ENCODE measurements at places on chromosomes 12 and 14.

DNA sequence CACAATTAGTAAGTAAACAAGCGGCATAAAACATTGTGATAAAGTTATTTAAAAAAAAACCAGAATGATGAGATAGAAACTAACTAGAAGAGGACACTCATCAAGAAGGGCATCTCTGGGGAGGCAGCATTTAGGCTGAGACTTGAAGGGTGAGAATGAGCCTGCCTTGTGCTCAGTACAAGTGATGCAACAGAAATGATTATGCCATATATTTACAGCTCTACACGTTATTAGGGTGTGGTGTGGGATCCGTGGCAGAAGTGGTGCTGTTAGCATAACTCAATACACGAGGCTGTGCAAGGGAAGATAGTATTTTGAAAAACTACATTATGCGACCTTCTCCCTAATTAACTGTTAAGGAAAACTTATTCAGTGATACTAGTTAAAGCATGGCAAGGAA, 178.5 kb upstream of the ATF7IP start:
- no peak for DNase-seq

DNA sequence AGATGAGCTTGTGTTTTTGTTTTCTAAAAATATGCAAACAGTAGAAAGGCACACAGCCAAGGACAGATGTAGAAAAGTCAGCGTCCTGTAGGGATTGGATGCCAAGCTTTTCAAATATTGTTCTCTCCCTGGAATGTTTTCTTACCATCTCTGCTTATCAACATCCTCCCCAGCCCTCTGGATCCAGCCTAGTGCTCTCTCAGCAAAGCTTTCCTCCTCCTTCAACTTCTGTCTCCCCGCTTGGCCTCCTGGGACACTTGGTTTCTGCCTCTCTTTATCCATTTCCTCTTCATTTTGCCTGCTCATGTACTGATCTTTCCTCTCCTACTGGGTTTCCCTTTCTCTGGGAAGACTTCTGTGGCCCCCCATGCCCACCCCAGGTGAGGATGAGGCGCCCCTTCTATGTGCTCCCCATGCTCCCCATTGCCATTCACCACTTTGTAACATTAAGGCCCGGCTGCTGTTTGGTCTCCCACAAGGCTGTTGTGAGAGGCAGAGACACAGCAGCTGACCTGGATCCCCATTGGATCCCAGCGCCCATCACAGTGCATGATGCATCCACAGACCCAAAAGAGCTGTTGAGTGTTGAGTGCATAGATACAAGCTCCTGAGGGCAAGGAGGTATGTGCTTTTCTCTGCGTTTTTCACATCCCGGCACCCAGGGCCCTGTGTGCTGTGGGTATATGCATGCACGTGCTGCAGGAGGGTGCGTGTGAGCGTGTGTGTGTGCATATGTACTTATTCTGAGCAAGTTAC, 38.2 kb downstream of the EVL start:
- no peak for DNase-seq

DNA sequence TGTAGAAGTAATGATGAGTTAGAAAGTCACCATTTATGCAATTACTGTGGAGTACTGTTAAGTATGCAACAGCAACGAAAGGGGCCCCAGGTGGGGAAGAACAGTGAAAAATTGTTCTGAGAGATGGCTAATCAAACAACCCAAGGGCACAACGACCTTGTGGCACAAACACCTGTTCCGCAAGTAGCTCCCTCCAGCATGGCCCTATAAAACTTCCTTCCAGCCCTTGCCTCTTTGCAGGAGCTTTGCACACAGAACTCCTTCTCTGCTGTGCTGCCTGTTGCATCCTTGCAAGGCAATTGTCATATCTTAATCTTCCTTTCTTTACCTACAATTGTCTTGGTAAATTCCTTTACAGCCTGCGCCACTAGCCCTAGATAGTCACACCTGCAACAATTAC, 23.2 kb upstream of the ATP23 start:
- no peak for DNase-seq

- DNase-seq, result no peak
Measured at GRCh38 chr12:4080213-4080612, 193.3 kb upstream of the CCND2 start.

GRCh38 chr14:101101456-101102056, 198.0 kb upstream of the RTL1 start:
- DNase-seq, result no peak

DNA sequence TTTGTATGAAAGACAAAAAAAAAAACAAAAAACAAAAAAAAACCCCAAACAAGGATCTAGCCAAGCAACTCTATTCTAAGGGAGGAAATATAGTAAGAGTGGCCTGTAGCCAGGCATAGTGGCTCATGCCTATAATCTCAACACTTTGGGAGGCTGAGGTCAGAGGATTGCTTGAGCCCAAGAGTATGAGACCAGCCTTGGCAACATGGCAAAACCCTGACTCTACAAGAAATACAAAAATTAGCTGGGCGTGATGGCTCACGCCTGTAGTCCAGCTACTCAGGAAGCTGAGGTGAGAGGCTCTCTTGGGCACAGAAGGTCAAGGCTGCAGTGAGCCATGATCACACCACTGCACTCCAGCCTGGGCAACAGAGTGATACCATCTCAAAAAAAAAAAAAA, 47.9 kb downstream of the TMEM117 start:
- DNase-seq, result no peak

DNA sequence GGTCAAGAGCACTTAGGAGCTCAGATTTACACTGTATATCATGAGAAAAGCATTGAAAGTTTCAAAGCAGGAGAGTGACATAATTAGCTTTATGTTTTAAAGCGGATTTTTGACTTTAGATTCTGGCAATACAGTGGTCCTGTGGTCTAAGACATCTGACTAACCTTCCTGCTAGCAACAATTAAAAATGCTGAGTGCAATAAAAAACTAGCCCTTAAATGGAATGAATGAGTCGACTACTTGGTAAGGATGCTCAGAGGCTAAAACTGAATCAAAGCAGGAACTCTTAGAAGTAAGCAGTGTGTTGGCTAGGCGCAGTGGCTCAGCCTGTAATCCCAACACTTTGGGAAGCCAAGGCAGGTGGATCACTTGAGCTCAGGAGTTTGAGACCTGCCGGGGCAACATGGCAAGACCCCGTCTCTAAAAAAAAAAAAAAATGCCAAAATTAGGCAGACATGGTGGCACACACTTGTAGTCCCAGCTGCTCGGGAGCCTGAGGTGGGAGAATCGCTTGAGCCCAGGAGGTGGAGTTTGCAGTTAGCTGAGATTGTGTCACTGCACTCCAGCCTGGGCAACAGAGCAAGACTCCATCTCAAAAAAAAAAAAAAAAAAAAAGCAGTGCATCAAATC, 18.9 kb downstream of the BICD1 start:
- no peak for DNase-seq

DNA sequence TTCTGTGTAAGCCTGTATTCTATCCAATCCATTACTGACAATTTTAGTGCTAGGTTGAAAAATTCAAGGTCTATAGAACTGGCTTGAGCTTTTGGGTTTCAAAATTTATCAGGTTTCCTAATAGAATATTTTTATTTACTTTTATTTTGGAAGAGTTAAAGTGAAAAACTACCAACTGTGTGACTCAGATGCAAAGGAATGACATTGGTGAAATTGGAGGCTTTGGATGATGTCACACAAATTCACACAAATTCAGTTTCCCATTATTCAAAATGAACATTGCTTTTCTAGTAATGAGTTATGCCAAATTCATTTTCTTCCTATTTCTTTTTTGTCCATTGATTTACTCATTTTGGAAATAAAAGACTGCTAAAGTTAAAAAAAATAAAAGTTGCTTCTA, 186.9 kb downstream of the ALX1 start:
- DNase-seq, result no peak

- DNase-seq, result no peak
Measured at GRCh38 chr14:71563492-71564153, 368.6 kb upstream of the RGS6 start.
